ENCODE measurements at places on chromosomes 7 and 10. TPM values are rescaled to one million over a fixed set of nuclear protein-coding genes. Genes with fewer than 3 reads are reported as not detected.

DNA sequence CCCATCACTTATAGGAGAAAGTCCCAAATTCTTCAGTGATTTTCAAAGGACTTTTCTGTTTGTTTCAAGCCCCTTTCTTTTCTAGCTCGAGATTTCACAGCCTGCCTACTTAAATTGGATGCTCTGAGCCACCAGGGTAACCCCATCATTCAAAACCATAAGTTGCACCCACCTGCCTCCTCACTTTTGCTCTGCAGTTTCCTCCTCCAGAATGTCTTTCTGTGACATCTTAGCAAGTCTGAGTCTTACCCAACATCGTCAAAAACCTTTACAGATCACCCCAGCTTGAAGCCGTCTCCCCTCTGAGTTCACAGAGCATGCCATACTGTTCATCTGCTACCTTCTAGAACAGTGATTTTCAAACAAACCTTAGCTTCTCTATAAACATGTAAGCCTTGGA lies 64.3 kb upstream of the CACNB2 start:
- DNase-seq, result no peak

DNA sequence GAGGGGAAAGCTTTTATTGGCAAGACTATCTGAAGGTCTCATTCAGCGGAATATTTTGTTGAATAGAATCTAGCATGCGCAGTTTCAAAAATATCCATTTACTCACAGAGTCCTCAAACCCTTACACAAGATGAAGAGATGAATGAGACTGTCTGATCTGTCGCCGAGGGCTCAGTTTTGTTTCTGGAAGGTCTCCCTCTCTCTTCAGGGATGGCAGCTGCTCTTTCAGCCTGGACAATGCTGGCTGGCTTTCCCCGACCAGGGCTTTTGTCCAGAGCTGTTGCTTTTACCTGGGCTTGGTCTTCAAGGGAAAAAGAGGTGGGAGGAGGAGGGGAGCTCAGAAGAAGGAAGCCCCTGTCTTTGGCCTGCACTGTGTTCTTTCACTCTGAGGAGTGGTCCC lies 81.9 kb upstream of the BTBD16 start:
- no peak for DNase-seq

GRCh38 chr7:130444234-130444633 lies 3.4 kb upstream of the CEP41 start:
- peak; percentile 82 for DNase-seq

- DNase-seq, result peak; percentile 79
Measured at GRCh38 chr10:91493313-91493712, 83.2 kb downstream of the HECTD2 start.

HYAL4 gene
- not detected for polyA plus RNA-seq

- DNase-seq, result no peak
Measured at GRCh38 chr7:133561396-133561795, 308.5 kb downstream of the EXOC4 start.
